ENCODE measurements at places on chromosomes 12 and 14.

DNA sequence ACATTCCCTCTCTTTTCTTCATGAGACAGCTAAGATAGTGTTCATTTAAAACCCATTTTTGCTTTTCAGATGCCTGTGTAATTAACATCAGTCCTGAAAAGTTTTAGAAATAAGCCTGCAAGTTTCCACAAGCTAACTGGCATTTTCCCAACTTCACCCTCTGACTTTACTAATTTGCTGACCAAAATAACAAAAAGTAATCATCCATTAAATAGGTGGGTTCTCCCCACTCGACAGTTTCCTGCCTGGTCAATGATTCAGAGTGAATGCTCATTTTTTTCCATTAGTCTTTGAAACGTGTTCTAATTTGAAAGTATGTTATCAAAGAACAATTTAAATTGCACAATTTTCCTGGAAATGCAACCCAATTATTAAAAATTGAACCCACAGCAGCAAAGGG, 23.6 kb downstream of the NELL2 start:
- DNase-seq = no peak
- H3K27me3 ChIP-seq = no peaks in the 10 kb centered on the region
- peaks cover 10% of the 10 kb centered on the region for H3K4me1 ChIP-seq
- no peak overlapping the region for H3K27ac ChIP-seq

DNA sequence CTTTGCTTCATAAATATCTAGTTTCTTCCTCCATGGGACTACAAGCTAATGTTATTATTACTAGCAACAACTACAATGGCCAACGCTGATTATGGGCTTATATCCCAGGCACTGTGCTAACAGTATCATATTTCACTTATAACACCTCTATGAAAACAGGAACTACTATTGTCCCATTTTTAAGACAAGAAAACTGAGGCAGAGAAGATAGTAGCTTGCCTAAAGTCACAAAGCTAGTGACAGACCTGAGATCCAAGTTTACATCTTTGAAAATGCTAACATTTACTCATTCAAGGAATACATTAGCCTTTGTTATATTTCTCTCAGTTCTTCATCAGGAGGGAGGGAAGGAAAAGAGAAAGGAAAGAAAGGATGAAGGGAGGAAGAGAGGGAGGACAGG, 32.8 kb downstream of the GIT2 start:
- no peaks in the 10 kb centered on the region for H3K27me3 ChIP-seq
- no peak for DNase-seq
- no peak overlapping the region for H3K27ac ChIP-seq
- no peaks in the 10 kb centered on the region for H3K4me1 ChIP-seq
- H3K36me3 ChIP-seq = peaks cover 9% of the 10 kb centered on the region

- no peak for DNase-seq
- H3K4me1 ChIP-seq = no peaks in the 10 kb centered on the region
- no peaks in the 10 kb centered on the region for H3K36me3 ChIP-seq
- no peak overlapping the region for H3K27ac ChIP-seq
- H3K27me3 ChIP-seq = no peaks in the 10 kb centered on the region
- H3K4me3 ChIP-seq = no peak overlapping the region
These were observed 18.8 kb downstream of the TCP11L2 start for GRCh38 chr12:106321139-106321850.

DNA sequence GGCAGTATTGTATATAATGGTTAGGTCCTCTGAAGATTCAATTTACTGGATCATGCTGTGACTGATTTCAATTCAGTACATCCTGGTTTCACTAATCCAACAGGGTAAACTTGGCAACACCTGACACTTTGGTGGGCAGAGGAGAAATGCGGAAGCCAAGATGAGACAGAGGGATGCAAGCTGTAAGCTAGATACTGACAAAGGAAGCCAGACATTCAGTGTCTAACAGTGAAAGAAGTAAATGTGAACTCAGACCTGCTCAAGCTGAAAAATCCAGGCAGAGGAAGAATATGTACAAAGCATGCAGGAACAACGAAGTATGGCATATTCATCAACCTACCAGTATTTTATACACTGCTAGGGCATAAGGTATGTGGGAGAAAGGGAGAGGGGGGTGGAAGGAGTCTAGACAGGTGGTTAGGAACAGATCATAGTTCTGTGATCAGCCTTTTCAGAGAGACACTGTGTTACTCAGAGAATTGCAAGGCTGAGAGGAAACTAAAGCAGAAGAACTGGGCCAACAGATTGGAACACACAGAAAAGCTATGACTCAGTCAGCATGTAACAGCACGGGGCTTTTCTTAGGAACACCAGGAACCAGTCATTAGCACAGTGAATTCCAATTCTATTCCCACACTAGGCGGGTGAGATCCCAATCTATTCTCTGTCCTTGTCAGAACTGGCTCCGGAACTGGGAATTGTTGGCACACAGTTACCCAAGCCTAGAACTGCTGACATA, 40.3 kb downstream of the NELL2 start:
- H3K4me3 ChIP-seq = no peak overlapping the region
- no peaks in the 10 kb centered on the region for H3K36me3 ChIP-seq
- no peak overlapping the region for H3K27ac ChIP-seq
- no peaks in the 10 kb centered on the region for H3K4me1 ChIP-seq
- no peaks in the 10 kb centered on the region for H3K27me3 ChIP-seq
